Stimulated activated CD8-positive, alpha-beta memory T cell treated with anti-CD3 and anti-CD28 coated beads, Interleukin-2, amount 100 ng/mL, for 1 hour (primary cell): ENCODE measurements at places on chromosomes 6 and 20.

DNA sequence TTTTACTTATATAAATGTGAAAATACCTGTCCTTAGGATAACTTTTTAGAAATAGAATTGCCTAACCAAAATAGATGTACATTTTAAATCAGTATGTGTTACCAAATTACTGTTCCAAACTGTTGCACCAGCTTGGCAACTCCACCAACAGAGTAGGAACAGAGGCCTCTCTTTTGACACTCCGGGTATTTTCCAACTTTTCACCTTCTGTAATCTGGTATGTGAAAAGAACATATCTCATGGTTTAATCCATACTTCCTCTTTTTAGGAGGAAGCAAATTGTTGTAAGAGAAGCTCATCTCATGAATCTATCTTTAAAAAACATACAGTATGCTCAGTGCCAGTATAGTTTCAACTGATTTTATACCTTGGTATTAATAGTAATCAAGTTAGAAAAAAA lies 24.9 kb downstream of the RNF144B start:
- DNase-seq: no peak

DNA sequence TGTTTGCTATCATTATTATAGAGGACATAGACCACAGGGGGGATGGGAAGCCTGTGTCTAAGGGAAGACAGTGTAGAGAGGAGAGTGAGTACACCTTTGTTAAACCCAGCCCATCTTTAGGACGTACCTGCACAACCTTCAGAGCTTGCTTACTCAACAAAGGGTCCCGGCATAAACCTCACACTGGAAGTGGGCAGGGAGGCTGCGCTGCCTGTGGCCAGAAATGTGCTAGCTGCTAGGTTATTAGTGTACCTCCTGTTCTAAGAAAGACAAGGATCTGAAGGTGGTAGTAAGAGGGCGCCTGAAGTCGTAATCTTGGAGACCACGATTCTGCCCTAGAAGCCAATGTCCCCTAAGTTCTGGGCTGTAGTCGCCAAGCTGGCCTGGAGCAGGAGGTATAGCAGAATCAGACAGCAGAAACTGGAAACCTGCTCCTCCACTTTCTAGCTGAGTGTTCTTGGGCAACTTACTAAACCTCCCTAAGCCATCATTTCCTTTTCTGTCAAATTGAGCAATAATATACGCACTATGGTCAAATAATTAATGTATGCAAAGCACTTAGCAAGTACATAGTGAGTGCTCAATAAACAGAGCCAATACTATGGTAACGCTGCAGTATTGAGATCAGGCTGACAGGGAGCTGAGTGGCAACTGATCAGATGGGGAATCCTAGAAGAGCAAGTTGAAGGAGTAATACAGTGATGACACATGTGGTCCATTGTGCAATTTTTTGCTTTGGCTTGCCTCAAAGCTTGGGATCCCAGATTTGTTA lies 16.8 kb upstream of the AKIRIN2 start:
- DNase-seq: no peak

GRCh38 chr6:46078294-46078693 lies 51.5 kb upstream of the ENPP4 start:
- DNase-seq: no peak

DNA sequence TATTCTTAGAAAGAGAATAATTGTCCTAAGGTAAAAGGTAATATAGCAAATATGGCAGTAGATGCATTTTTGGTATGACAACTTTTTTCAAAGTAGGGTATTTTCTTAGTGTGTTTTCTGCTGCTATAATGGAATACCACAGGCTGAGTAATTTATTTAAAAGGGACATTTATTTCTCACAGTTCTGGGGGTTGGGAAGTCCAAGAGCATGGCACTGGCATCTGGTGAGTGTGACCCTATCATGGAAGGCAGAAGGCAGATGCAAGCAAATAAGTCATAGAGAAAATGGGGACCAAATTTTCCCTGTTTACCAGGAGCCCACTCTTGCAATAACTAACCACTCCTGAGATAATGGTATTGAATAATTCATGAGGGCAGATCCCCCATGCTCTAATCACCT lies 922.5 kb upstream of the MAN1A1 start:
- no peak for DNase-seq

DNA sequence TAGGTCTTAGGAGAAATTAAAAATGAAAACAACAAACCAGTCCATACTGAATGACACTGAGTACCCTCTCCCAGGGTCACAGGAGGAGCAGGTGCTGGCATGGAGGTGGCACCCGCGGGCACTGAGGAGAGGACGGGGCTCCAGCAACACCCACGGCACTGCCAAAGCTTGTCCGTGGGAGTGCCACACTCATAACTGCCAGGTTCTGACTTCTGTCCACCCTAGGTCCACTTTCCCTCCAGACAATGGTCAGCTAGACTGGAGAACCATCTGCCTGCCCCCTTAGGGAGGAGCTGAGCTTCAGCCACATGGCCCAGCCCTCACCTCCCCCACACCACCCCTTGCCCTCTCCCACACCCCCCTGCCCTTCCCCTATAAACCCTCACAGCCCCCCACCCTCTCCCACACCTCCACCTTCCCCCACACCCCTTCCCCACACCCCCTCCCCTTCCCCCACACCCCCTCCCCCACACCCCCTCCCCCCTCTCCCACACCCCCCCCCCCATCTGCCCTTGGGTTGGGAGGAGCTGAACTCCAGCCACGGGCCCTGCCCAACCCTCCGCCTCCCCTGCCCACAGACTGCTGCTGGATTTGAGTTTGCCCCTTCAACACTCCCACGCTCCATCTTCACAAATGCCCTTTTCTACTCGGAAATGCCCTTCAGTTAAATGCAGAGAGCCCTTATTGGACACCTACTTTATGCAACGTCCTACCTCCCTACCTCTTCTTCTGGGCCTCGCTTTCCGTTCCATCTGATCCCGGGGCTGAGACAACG lies 129.6 kb downstream of the TAF4 start:
- DNase-seq: no peak

GRCh38 chr6:108652375-108652774 lies 91.7 kb downstream of the FOXO3 start:
- no peak for DNase-seq

- no peak for DNase-seq
Observed at GRCh38 chr6:158663625-158664165, 13.8 kb downstream of the SYTL3 start.

DNA sequence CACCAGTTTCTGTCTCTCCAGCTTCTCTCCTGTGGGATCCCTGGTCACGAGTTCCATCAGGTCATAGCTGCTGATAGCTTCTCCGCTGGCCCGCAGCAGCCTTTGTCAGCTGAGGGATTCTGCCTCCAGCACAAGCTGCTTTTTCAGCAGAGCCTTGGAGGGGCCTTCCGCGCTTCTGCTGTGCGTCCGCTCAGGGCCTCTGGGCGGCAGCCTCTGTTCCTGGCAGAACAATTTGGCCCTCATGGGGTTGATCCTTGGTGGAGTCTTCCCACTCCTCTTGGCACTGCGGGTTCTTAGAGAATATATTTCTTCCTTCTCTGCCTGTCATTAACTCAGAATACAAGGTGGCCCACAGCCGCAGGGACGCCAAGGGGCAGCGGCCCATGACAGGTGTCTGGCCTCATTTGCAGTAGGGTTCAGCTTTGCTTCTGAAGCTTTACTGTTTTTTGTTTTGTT lies 158.8 kb downstream of the DTNBP1 start:
- no peak for DNase-seq

DNA sequence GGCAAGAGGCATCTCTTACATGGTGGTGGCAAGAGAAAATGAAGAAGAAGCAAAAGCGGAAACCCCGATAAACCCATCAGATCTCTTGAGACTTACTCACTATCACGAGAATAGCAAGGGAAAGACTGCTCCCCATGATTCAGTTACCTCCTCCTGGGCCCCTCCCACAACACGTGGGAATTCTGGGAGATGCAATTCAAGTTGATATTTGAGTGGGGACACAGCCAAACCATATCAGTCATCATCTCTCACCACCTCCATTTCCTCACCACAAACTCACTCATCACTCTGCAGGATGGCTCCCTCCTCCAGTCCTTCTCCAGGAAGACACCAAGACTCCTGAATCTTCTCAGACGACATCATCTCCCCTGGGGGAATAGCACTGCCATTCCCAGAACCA lies 25.8 kb upstream of the SLC16A10 start:
- DNase-seq: no peak
